ENCODE measurements at places on chromosomes 16 and 17.

DNA sequence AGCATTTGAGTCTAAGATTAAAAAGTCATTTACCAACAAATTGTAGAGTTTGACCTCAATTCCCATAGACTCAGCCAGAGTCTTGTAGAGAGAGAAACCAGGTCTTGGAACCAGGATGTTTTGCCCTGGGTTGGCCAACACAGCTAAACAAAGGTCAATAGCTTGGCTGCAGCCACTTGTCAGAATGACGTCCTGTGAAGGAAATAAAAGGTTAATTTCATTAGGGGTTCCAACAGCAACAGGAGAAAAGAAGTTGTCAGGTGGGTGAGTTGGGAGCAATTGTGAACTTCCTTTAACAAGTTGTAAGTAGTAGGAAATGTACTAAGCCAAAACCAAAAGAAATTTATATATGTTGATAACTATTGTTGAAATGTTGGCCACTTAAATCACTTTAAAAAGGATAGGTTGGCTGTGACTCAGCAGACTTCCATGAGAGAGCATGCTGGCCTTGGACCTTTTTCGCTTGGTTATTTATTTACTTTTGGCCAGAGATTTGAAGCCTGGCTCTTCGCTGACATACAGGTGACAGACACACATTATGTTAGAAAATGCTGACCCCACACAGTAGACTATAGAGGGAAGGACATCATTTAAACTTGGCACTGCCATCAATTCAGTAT lies 4.3 kb downstream of the TAT start:
- no peak for DNase-seq

- DNase-seq, result no peak
Measured at GRCh38 chr17:2990396-2990795, 73.0 kb downstream of the OR1D5 start.

GRCh38 chr17:43125967-43126910 lies 1.1 kb upstream of the BRCA1 start:
- no peak for DNase-seq

- DNase-seq, result no peak
Measured at GRCh38 chr17:76810956-76811355, 57.2 kb upstream of the MGAT5B start.

- DNase-seq, result no peak
Measured at GRCh38 chr16:77679391-77679790, 42.9 kb upstream of the NUDT7 start.

GRCh38 chr17:9519583-9520272 lies 55.9 kb downstream of the STX8 start:
- DNase-seq, result no peak

DNA sequence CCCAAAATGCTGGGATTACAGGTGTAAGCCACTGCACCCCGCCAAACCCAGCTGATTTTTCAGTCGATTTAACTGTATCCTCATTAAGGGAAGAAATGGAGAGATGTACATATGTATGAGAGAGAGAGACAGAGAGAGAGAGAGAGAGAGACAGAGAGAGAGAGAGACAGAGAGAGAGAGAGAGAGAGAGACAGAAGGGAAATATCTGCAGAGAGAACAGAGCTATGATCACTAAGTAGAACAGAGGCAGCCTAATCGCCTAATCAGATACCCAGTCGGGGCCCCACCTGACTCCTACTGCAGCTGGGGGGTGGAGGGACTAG lies 70.0 kb downstream of the RBBP6 start:
- DNase-seq, result no peak

GRCh38 chr16:17162560-17162959 lies 308.2 kb downstream of the XYLT1 start:
- no peak for DNase-seq

DNA sequence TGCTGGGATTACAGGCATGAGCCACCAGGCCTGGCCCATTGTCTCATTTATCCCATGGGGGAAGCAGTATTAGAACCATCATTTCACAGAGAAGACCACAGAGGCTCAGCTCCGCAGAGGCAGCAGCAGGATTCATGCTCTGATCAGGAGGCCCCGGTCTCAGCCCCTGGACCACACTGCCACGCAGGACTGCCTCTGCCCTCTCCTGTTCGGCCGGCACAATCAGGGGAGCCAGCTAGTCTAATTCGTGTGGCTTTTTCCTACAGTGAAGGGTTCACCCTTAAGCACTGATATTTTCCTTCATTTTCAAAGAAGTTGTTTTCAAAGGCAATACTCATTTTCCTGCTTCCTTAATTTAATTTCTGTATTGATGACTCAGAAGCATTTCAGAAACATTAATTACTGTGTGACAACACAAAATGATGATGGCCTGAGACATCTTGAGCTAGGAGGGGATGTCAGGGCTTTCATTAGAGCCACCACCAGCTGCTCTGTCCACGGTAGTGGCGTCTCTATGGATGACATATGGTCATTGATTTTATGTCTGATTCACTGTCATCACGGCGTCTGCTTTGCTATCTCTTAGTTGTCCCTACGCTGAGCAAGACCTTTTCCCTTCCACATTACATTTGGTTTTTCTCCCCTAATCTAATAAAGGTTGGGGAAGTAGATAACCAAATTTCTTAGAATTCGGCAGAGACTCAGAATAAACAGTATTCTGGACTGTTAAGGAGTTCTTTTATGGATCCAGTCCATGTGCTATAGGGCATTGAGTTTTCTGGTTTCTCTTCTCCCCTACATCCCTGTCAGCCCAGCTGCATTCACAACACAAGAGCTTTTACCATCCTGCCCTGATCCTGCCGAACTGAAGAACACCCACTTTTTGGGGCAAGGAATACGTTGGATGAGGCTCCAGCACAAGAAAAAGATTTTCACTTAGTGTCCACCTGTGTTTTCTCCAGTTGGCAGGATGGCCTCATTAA lies 314.0 kb downstream of the SLC39A11 start:
- DNase-seq, result no peak

DNA sequence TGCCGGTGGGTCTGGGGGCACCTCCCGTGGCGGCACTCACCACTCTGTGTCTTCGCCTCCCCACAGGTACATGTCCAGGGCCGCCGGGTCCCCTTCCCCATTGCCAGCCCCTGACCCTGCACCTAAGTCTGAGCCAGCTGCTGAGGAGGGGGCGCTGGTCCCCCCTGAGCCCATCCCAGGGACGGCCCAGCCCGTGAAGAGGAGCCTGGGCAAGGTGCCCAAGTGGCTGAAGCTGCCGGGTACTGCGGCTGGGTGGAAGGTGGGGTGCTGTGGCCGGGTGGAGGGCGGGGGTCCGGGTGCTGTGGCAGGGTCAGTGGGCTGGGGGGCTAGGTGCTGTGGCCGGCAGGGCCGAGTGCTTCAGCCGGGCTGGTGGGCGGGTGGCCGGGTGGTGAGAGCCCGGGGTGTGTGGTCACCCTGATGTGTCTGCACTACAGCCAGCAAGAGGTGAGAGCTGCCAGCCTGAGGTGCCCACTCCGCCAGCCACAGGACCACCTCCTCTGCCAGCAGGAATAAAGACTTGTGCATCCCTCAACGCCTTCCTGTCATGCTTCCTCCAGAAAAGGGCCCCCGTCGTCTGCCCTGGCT lies 5.7 kb downstream of the CENPX start:
- DNase-seq, result no peak

DNA sequence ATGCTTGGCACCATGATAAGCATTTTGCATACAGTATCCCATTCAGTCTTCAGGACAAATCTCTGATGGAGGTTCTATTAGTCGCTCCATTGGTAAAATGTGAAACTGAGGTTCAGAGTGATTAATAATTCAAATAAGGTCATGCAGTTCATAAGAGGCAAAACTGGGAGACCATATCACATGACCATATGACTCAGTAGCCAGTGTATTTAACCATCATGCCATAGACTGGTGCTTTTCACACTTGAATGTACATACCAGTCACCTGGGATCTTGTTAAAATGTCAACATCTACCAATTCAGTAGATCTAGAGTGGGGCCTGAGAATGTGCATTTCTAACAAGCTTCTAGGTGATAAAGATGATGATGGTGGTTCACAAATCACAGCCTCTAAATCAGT lies 4.3 kb downstream of the ACSM3 start:
- DNase-seq, result no peak

GRCh38 chr17:67534941-67535340 lies 157.9 kb downstream of the PITPNC1 start:
- no peak for DNase-seq

GRCh38 chr17:71668807-71669206 lies 452.0 kb upstream of the SOX9 start:
- DNase-seq, result no peak
